ENCODE measurements at places on chromosomes 11 and 22.

GRCh38 chr11:26569646-26570045 lies 2.4 kb downstream of the MUC15 start:
- no peak for DNase-seq

GRCh38 chr22:27327497-27327896 lies 474.1 kb downstream of the MN1 start:
- no peak for DNase-seq

DNA sequence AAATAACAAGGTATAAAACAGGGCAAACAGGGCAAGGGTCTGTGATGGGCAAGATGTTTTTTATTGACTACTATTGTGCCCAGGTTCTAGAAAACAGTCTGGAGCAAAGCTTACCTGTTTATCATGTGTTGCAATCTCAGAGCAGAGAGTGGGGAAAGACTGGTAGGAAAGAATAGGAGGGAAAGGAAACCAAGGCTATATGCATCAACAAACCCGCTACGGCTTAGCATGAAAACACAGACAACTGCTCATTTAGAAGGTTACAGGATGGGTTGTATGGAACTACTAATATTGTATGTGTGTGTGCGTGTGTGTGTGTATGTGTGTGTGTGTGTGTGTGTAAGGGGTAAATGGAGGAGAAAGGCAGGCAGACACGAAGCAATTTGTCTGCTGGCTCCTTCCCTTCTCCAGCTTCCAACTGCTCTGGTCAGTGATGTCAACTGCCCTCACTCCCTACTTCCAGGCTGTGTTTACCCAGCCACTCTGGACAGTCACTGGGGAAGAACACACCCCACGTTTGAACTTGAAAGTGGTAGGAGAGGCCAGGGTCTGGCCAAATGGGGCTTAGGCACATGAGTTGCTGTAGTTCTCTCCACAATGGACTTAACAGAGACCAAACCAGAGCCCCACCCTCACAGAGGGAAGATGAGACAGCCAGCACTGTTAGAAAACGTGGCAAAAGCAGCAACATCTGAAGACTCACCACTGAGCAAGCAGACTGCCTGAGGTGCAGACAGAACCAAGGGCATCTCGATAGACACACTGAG lies 47.0 kb downstream of the GAB2 start:
- no peak for DNase-seq

GRCh38 chr11:80532633-80533232 lies 1091.9 kb upstream of the TENM4 start:
- no peak for DNase-seq

- DNase-seq: no peak
Observed at GRCh38 chr22:26892166-26893041, 235.0 kb downstream of the MIAT start.

DNA sequence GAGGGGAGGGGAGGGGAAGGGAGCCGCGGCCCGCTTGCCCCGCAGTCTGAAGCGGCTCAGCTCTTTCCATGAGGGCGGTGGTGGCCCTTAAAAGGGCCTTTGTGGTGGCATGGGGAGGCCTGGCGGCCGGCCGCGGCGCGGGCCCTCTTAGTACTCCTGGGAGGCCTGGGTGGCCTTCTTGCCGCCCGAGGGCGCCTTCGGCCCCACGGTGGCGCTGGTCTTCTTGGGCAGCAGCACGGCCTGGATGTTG lies 6.9 kb downstream of the DPAGT1 start:
- DNase-seq: no peak

DNA sequence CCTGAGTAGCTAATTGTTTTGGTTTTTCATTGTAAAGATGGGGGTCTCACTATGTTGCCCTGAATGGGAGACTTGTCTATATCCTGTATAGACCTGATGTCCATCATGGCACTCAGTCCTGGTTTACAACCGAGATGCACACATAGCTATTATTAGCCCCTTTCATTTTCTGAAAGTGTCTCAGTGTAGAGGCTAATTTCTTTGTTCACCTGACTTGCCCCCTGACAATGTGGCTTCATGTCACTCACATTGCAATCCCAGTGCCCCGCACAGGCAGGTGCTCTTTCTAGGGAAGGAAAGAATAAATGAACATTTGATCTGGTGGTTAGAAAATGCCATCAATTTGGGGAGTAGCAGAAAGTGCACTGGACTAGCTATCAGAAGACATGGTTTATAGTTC lies 13.1 kb upstream of the KDM2A start:
- DNase-seq: no peak

GRCh38 chr11:19978668-19979518 lies 181.4 kb downstream of the DBX1 start:
- peak; percentile 5 for DNase-seq

GRCh38 chr11:121226415-121227263 lies 65.9 kb upstream of the SC5D start:
- DNase-seq: no peak

GRCh38 chr11:78744949-78745348 lies 170.3 kb upstream of the NARS2 start:
- no peak for DNase-seq

- no peak for DNase-seq
Observed at GRCh38 chr11:117376517-117376916, 48.9 kb downstream of the CEP164 start.

DNA sequence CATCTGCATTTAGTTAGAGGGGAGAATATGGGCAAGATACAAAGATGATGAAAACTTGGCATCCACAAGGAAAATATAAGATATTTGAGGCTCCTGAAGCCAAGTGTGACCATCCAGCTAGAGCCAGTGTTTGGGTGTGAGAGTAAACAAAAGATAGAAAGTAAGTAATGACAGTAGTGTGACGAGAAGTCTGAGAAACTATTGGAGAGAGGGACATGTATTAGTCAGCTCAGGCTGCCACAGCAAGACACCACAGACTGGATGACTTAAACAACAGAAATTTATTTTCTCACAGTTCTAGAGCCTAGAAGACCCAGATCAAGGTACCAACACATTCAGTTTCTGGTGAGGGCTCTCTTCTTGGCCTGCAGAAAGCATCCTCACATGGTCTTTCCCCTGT lies 6.4 kb upstream of the CCKBR start:
- DNase-seq: no peak

- no peak for DNase-seq
Observed at GRCh38 chr11:6925636-6926207, 504 bp upstream of the ZNF215 start.

- no peak for DNase-seq
Observed at GRCh38 chr11:124868331-124869274, 3.4 kb downstream of the ROBO3 start.

GRCh38 chr11:123434911-123435310 lies 4.8 kb downstream of the GRAMD1B start:
- no peak for DNase-seq

GRCh38 chr11:15093432-15093831 lies 20.0 kb downstream of the CALCB start:
- DNase-seq: no peak

- no peak for DNase-seq
Observed at GRCh38 chr22:25950111-25950510, 208.1 kb downstream of the MYO18B start.

GRCh38 chr11:13140873-13141655 lies 131.9 kb downstream of the RASSF10 start:
- no peak for DNase-seq

DNA sequence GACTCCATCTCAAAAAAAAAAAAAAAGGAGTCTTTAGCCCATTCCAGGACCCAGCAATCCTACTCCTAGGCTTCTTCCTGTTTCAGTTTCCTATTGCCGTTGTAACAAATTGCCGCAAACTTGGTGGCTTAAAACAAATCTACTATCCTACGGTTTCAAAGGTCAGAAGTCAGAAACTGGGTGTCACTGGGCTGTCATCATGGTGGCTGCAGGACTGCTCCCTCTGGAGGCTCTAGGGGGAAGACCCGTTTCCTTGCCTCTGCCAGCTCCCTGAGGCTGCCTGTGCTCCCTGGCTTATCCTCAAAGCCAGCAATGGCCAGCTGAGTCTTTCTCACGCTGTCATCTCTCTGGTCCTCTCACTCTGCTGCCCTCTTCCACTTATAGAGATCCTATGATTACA lies 8.7 kb upstream of the DAGLA start:
- no peak for DNase-seq

DNA sequence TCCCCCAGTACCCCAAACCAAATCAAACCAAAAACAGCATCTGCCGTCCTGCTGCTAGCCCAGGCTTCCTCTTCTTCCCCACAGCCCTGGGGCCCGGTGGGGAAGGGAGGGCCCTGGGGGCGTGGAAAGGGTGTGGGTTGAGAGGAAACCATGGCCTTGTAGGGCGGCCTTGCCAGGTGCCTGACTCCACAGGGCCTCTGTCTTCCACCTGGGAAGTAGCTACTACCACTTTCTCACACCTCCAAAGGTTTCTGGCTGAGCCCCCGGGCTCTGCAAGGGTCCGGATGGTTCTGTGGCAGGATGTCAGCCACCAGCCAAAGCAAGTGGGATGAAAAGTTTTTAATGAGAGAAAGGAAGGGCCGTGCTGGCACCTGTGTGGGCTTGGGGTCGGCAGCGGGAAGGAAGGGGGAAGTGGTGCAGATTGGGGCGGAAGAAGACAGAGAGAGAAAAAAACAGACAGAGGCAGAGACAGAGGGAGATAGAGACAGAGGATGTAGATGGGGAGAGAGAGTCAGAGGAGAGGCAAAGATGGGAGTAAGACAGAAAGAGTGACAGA lies 10.5 kb downstream of the TPST2 start:
- no peak for DNase-seq

- peak; percentile 84 for DNase-seq
Observed at GRCh38 chr22:49934891-49935557, 16.6 kb downstream of the CRELD2 start.

- no peak for DNase-seq
Observed at GRCh38 chr11:79437981-79438630, 2.7 kb downstream of the TENM4 start.

DNA sequence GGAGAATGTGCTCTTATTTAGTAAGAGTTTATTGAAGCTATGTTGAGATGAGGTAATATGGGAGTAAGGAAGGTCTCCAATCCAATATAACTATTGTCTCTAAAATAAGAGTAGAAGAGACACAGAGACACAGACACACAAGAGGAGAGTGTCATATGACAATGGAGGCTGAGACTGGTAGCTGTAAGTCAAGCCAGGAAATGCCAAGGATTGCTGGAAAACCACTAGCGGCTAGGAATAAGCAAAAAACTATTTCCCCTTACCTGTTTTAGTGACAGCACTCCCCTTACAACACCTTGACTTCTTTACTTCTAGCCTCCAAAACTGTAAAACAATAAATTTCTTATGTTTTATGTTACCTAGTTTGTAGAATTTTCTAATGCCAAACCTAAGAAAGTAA lies 1652.8 kb downstream of the LRRC4C start:
- DNase-seq: no peak

GRCh38 chr11:117984476-117984875 lies 1.7 kb upstream of the IL10RA start:
- no peak for DNase-seq

DNA sequence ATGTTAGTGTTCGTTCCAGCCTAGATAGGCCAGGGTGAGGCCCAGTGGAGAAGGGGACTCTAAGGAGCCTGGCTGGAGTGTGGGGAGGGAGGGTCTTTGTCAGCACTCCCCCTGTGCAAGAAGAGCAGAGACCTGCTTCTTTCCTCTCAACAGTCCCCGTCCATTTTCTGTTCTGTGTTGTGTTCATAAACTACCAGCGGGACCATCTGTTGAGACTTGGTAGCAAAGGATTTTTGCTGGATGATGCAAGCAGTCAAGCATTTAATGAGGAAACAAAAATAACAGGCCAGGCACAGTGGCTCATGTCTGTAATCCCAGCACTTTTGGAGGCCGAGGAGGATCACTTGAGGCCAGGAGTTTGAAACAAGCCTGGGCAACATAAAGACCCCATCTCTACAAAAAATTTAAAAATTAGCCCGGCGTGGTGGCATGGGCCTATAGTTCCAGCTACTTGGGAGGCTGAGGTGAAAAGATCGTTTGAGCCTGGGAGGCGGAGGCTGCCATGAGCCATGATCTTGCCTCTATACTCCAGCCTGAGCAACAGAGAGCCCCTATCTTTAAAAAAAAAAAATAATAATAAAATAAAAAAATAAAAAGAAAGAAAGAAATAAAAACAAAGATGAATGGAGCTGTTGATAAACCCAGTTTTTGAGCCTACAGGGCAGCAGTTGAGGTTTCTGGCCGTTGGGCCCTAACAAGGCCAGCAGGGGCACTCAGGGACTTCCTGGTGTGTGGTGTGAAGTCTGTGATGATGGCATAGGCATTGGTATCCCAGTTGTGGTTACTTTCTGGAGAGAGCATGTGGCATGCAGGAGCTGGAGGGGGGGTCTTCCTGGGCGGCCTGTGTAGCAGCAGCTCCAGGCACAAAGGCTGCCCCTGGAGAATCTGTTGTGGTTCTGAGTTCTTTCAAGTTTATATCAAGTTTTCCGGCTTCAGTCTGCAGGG lies 1.7 kb upstream of the TXNRD2 start:
- DNase-seq: no peak

- no peak for DNase-seq
Observed at GRCh38 chr11:102831489-102832440, 11.6 kb downstream of the MMP3 start.

DNA sequence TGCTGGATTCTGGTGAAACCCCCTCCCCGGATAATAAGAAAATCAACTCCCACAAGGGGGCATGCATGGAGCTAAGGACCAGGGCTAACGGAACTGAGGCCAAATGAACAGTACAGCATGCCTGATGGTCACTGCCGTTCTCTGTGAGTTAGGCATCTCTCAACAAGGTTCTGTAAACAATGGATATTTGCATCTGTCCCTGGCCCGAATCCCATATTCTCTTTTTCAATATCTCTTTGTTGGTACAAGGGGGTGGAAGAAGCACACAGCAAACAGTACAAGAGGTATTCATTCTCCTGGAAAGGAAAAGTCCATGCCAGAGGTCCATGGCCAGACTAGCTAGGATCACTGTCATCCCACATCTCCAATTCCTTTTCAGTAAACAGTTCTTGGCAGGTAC lies 32.2 kb upstream of the APOA1 start:
- DNase-seq: no peak

DNA sequence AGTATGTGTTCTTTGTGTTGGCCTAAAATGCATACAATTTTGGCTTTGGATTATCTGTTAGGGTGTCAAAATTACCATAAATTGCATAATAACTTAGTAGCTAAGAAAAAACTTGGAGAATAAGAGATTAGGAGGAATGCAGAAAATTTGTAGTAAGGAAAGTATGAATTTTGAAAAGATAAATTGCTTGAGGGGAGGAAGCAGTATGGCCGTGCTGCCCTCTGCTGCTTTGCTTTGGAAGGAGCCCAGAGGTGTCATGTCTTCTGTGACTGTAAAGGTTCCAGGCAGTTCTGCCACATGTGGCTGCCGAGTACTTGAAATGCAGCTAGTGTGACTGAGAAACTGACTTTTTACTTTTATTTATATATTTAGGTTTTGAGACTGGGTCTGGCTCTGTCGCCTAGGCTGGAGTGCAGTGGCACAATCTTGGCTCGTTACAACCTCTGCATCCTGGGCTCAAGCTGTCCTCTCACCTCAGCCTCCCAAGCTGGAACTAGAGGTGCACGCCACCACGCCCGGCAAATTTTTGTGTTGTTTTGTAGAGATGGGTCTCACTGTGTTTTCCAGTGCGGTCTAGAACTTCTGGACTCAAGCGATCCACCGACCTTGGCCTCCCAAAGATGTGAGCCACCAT lies 1.8 kb downstream of the ADSL start:
- DNase-seq: no peak
